Activated T-cell treated with anti-CD3 and anti-CD28 coated beads, Interleukin-2, amount 50 U/mL, for 4 hours (primary cell): ENCODE measurements at places on chromosomes 3 and 15. TPM values are rescaled to one million over a fixed set of nuclear protein-coding genes. Genes with fewer than 3 reads are reported as not detected.

Gene UNC13C
- not detected for total RNA-seq

Gene XPC
- 23.5 TPM for total RNA-seq

Gene MKRN3
- total RNA-seq = 2.1 TPM

Gene CHAC1
- total RNA-seq = 20.8 TPM

Gene GPD1L
- 13.8 TPM for total RNA-seq

Gene COL6A5
- total RNA-seq = not detected

Gene TOPBP1
- total RNA-seq = 61.5 TPM

Gene RRP9
- 224 TPM for total RNA-seq

Gene SNRPN
- total RNA-seq = 39.3 TPM

Gene ARIH1
- total RNA-seq = 164 TPM

- DNase-seq = no peak
Measured at GRCh38 chr3:13504161-13504831, 24.2 kb downstream of the HDAC11 start.

DNA sequence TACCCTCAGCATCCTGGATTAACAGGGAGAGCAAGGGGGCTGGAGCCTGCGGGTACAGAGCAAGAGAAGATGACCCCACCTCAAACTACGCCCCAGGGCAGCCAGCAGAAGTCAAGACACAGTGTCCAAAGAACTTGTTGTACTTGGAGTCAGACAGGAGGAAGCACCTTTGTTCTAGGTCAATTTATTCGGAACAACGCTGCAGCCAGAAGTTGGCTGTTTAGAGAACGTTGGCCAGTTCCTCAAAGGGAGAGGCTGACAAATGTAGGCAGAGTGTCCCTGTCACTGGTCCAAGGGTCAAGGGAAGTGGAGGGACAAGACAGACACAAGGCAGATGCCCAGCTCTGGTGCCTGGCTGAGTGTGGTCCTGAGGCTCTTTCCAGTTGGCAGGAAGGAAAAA, 32.1 kb upstream of the PIAS1 start:
- no peak for DNase-seq

DNA sequence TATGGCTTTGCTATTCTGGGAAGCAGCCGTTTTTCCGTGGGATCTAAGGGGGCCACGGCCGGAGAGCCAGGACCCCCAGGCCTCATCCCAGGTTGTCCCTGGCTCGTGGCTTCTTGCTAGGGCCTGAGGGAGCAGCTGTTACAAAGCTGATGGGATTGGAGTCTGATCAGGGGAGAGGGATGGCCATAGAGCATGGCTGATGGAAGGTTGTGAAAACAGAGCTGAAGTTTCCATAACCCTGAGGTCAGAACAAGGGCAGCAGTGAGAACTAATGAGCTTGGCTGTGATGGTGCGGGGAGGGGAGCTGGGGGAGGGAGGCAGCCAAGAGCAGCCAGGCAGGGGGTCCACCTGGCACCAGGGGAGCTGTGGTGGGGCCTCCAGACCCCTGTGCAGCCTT, 63.0 kb downstream of the LINGO1 start:
- DNase-seq = no peak

DNA sequence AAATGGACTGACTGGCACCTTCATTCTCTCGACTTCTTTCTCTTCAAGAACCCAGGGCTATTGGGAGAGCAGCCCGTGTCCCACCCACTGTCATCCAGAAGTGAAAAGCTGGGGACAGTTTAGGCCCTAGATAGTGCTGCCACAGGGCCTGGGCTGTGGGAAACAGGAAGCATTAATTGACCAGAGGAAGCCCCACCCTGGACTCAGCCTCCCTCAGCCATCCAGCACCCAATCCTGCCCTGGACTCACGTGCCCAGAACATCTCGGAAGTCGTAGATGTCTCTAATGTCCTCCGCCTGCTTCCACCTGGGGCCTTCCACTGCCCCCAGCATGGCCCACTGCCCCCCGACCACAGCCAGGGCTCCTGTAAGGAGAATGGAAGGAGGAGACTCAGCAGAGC, 2.3 kb downstream of the CAMK1 start:
- DNase-seq = no peak

- DNase-seq = no peak
Measured at GRCh38 chr3:113747283-113748046, 630 bp downstream of the ATP6V1A start.

DNA sequence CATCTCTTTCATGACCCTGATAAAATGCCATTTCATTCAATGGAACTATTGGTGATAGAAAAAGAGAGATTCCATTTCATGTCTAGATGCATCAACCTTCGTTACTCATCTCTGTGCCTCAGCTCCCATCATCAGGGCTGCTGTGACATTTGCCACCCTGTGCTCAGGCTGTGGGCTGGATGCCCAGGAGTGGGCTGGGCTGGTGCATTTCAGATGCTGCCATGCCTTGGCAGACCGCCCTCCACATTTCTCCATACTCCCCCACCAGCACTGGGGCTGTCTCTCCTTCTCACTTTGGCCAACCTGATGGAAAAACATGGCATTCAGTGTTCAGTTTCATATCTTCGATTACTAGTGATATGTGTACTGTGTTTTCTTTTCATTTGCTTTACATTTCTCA, 59.1 kb downstream of the DNASE1L3 start:
- no peak for DNase-seq

DNA sequence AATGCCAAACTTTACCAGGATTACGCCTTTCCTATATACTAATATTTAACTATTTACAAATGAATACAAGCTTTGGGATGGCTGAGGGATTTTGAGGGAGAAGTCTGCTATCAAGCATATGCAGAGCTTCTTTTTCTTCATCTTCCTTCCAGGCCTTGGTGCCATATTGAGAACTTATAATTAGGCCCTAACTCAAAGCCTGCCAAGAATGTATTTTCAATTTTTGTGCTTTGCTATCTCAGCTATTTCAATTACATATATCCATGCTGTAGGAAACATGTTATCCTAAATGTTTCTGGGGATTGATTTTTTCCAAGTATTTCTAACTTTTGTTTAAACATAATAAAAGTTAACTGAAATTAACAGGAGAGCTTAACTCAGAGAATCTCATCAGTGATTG, 425.0 kb upstream of the GRM7 start:
- DNase-seq = no peak

DNA sequence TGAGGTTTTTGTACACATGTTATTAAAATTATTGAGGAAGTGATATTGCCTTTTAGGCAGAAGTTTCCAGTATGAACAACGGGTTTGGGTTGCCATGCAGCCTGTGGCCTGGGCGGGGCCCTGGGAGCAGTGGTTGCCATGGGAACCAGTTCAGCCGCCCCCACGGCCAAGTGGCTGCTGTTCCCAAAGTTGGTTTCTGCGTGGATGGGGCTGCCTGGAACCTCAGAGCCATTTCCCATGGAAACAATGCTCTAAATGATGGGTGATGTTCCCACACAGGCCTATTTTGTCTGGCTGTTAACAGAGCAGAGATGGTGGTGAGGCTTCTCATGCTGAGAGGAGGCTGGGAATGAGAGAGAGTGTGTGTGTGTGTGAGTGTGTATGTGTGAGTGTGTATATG, 19.5 kb downstream of the MRAS start:
- DNase-seq = no peak

GRCh38 chr3:116253511-116253910, 191.8 kb downstream of the LSAMP start:
- no peak for DNase-seq

DNA sequence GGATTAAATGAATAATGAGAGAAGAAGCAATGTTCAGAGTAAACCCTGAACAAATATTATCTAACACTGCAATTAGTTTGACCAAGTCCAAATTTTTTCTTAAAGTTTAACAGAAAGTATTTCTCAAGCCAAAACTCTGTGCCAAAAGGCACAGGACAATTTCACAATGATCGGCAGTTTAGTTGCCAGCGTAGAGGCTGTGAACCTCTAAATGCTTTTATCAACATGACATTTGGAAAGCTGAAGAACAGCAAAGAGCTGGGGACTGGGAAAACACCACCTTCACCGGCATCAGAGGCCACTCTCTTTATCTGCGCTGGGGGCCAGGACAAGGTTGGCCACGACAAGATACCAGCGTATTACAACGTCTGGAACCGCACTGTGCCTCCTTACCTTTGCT, 125.6 kb downstream of the ADAMTS17 start:
- DNase-seq = no peak

GRCh38 chr3:123113889-123114450, 47.1 kb downstream of the PDIA5 start:
- DNase-seq = no peak

GRCh38 chr3:21778715-21779114, 27.7 kb upstream of the ZNF385D start:
- DNase-seq = no peak

GRCh38 chr15:101250873-101251829, 697 bp downstream of the CHSY1 start:
- DNase-seq = no peak

DNA sequence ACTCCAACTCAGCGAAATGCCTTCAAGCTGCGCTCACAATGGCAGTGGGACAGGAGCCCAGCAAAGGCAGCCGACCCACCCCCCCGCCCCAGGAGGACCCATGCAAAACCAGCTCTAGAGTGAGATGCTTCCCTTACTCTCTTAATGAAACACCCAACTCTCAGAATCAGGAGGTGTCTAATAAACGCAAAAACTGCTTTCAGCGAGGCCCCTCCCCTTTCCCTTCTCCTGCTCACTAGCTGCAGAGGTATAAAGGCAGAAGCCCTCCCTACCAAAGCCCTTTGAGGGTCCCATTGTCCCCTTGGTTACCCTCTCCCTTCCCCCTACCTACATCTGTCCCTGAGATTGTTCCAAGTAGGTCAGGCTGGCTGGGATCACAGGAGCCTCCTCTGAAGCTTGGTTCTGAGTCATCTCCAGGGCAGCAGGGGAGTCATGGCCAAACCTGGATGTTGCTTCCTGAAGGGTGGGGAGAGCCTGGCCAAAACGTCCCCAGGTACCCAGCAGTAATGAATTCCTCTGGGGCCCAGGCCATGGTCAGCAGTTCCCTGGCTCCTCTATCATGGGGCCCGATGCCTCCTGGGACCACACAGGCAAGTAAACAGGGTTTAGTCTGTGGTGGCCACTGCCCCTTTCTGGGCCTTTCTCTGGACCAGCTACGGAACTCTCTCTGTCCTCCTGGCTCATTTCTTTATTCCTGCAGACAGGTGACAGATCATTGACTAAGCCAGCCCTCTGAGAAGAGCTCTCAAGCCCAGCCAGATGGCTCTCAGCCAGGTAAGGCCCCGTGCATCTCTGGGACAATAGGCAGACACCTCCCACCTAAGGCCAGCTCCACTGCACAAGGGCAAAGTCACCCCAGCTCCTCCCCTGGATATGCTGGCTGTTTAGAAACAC, 8.6 kb downstream of the KLHL25 start:
- no peak for DNase-seq

DNA sequence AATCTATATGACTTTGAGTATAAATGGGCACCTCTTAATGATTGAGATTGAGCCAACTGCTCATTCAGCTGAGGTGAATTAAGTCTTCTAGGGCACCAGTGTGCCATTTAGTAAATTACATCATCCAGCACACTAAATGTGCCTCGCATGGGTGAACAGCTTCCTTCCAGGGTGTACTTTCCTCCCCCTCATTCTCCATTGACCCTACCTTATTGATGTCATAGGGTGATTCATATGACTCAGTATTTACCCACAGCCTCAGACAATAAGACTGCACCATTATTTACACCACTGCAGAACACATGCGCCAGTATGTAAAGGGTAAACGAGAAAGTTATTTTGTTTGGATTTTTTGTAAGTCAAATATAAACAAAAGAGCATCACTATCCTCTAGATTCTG, 185.2 kb upstream of the ARL6 start:
- DNase-seq = no peak

DNA sequence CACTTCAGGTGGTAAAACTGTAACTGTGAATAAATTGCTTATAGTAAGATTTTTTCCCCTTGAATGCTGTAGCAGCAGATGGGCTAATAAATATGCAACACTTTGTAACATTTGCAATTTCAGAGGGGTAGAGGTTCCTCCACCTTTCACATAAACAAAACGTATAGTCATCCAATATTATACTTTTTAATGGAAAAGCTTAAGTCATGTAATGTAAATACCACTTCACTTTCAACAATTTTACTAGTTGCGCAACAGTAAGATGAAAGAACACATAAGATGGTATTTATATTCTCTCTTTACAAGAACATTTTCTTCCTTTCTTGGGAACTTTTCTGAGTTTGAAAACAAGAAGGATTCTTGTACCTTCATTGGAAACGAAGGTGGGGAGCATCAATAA, 56.6 kb upstream of the FAM3D start:
- DNase-seq = no peak

GRCh38 chr3:66407611-66408218, 93.1 kb downstream of the LRIG1 start:
- peak; percentile 74 for DNase-seq

DNA sequence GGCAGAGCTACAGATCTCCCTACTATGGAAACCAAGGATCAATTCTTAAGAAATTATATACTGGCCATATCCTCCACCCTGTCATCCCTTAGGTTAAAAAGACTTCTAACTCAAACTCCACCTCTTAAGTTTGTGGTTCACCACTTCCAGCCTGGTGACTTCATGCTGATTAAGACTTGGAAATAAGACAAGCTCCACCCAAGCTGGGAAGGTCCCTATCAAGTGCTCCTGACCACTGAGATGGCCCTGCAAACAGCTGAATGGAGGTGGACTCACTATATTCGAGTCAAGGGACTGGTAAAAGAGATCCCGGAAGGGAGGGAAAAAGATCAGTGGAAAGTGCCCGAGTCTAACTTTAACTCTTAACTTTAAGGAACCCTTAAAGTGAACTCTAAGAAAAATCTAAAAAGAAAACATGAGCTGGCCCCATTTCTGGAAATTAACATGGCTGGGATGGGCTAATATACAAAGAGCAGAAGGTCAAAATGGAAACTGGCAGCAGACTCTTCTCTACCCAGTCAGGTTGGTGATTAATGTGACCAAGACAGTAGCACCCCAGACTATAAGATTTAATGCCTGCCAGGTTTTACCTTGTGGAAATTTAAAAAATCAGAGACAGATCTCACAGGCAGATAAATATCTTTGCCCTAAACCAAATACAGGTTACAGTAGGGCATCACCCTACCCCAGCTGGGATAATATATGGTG, 43.9 kb downstream of the PPCDC start:
- no peak for DNase-seq
